ENCODE measurements at places on chromosomes 16 and 17.
A peak's percentile ranks its signal among the peaks of the same experiment; 100 is the strongest.

GRCh38 chr16:67154578-67155294, 3.9 kb upstream of the B3GNT9 start:
- DNase-seq: no peak

DNA sequence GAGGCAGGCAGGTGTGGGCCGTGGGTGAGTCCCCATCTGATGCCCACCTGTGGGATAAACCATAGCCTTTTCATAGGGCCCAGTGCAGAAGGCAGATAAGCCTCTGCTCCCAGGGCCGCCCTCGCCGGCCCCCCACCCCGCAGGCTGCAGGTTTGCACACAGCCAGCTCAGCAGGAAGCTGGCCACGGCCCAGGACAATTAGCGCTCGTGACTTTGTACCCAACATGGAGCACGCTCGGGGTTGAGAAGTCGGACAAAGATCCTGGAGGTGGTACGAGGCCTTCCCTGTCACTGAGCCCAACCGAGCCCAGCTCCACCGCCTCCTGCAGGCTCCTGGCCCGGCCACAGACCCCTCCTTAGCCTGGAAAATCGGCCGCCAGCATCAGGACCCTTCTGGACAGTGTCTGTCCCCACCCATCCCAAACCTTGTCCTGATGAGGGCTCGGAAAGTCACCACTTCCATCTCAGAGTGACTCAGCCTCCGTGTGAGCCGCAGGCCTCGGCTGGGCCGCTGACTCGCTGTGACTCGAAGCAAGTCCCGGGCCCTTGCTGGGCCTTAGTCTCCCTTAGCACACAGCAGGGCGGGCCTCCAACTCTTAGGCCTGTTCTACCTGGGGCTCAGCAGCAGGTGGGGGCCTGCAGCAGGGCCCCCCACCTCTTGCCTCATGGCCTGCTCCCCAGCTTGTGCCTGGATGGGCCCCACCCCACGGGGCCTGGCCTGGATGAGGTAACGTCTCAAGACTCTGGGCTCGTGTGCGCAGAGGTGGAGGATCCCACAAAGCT, 22.7 kb downstream of the FAM83G start:
- no peak for DNase-seq

DNA sequence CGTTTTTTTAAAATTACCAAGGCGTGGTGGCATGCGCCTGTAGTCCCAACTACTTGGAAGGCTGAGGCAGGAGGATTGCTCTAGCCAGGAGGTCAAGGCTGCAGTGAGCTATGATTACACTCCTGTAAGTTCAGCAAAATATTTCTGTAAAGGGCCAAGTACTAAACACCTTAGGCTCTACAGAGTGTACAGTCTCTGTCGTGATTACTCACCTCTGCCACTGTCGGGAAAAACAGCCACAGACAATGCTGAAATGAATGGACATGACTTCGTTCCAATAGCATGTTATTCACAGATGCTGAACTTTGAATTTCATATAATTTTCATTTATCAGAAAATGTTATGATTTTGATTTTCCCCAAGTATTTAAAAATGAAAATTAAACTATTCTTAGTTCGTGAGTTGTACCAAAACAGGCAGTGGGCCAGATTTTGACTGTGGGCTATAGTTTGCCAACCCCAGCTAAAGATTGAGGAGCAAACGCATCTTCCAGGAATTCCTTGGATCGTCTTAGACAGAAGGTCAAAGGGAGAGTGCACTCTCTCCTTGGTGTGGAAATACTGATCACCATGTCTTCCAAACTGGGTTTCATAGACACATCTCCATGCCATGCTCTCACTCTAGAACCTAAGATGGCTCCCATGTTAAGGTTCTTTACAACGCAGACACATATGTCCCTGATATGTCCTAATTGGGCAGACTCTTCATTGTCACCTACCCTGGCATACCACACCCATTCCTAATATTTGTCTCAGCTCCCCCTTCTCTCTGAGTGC, 89.5 kb downstream of the MARF1 start:
- no peak for DNase-seq

DNA sequence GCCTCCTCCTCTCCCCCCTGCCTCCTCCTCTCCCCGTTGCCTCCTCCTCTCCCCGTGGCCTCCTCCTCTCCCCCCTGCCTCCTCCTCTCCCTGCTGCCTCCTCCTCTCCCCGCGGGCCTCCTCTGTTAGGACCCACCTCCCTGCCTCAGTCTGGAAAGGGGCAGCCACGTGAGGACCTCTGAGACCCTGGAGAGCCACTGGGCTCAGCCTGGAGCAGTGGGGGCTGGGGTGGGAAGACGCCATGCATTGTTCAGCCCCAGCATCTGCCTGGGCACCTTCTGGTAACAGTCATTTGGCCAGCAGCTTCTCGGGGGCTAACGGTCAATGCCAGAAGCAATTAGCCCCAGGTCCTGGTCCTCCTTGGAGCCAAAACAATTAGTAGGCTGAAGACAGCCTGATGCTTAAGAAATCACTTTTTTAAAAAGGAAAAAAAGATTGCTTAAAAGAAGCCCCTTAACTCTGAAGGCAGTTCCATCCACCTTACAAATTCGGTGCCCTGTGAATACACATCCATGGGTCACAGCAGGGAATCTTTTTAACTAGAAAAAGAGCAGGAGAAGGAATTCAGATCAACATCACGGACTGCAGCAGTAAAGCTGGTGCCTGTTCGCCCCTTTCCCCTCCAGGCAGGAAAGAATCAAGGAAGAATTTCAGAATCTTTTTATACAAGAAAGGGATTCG, 29.8 kb downstream of the NXN start:
- no peak for DNase-seq

GRCh38 chr17:77811521-77811920, 147.0 kb upstream of the TNRC6C start:
- DNase-seq: no peak

- no peak for DNase-seq
These were observed 8.6 kb downstream of the MED9 start for GRCh38 chr17:17485420-17485819.

DNA sequence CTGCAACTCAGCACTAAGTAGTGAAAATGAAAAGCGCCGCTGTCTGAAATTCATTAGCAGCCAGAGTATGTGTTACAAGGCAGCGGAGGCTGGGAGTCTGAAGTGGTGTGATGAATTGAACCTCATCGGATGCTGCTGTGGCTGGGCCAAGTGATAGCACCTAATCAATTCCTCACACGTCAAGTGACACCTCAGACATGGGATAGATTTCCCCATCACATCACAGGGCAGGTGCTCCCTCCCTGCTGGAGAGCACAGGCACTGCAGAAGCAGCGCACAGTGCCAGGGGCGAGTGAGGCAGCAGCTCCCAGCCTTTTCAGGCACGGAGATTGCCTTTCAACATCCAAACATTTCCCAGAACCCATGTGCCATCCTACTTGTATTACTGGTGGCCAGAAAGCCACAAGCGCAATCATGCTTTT, 32.2 kb downstream of the DRC3 start:
- DNase-seq: no peak

- no peak for DNase-seq
These were observed 20.2 kb upstream of the WFDC1 start for GRCh38 chr16:84274515-84274914.

- peak; percentile 44 for DNase-seq
These were observed 63.7 kb downstream of the SPAG9 start for GRCh38 chr17:51056813-51057510.

Measured in activated CD8-positive, alpha-beta memory T cell treated with anti-CD3 and anti-CD28 coated beads, Interleukin-2, amount 10 ng/mL, durations not matched to agents 7 days and 5 days (primary cell).